Stimulated activated CD8-positive, alpha-beta memory T cell treated with anti-CD3 and anti-CD28 coated beads, Interleukin-2, amount 100 ng/mL, for 48 hours (primary cell): ENCODE measurements at places on chromosomes 11 and 22.

DNA sequence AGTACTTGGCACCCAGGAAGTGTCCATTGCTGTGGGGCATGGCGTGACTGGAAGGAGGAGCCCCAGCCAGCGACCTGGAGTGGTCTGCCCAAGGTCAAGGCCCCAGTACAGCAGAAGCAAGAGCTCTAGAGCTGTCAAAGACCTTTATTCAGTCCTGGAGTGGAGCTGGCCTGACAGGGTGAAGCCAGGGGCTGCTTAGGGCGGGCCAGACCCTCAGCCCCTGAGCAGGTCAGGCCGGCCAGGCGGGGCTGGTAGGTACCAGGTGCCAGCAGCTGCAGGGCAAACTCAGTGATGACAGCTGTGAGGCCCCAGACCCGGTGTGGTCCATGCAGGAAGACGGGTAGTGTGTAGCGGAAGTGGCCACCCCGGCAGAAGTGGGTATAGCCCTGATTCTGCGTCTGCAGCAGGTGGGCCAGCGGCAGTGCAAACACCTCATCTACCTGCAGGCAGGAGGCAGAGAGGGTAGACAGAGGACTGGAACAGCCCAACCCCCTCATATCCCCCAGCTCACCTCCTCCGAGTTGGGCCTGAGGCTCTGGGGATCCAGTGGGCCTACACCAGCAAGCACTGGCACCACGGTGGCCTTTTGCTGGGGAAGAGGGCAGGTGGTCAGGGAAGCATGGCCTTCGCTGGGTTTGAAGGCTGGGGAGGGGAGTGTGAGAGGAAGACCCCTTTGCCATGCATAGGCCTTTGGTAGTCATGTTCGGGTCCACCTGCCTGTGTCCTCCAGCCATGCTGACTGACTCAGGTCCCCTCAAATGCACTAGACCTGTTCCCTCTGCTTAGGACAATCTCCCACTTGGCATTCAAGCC lies 1.7 kb downstream of the NUDT8 start:
- no peak for DNase-seq

GRCh38 chr11:45210846-45211245 lies 64.4 kb downstream of the PRDM11 start:
- DNase-seq: no peak

- DNase-seq: no peak
Measured at GRCh38 chr11:7098235-7098832, 9.5 kb downstream of the RBMXL2 start.

GRCh38 chr11:115613986-115614632 lies 109.9 kb upstream of the CADM1 start:
- no peak for DNase-seq

- DNase-seq: no peak
Measured at GRCh38 chr11:110317516-110317932, 21.1 kb upstream of the RDX start.

DNA sequence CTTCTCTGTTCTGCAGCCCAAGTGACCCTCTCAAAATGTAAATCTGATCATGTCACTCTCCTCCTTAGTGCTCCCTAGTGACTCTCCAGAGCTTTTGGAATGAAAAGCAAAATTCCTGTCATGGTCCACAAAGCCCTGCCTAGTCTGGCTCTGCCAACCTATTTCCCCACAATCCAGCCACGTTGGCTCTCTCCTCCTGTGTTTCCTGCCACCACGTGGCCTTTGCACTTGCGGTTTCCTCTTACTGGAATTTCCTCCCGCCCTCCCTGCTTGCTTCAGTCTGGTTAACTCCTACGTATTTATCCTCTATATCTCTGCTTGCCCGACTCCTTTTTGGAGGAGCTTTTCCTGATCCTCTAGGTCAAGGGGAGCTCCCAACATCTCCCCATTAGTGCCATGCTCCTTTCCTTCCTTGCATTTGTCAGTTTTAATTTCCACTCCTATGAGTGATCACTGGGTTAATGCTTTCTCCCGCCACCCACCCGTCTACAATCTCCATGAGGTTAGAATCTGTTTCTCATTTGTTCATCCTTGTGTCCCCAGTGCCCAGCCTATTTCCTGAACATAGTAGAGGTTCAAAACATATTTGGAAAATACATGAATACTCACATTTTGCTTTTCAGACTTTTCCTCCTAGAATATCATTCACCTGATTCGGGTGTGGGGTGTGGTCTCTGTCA lies 11.5 kb downstream of the NNMT start:
- no peak for DNase-seq

DNA sequence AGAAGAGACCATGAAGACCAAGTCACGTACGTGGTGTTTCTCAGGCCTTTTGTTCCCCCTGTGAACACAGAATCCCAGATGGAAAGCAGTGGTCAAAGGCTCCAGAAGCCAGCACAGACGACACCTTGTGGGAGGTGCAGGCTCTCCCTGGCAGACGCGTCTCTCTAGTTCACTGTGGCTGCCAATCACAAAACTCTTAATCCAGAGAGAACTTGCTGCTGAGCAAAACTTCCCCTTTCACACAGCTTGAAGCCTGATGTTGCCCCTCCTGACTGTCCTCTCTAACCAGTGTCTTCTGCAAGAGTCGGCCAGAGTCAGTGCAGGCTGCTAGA lies 67.1 kb downstream of the PIWIL3 start:
- no peak for DNase-seq

DNA sequence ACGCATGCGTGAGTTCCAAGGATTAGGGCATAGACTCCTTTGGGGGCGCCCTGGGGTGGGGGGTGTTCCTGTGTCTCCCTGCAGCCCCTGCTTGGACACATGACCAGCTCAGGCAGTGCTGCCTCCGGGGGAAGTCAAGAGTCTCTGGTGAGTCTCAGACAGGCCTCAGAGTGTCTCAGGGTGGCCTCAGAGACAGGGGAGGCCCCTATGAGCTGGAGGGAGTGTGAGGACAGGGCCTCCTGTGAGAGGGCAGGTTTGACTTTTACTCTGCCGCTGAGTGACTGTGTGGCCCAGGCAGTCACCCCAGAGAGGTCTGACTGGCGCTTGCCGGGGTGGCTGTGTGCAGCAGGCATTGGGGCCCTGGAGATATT lies 41.2 kb upstream of the KCNQ1OT1 start:
- no peak for DNase-seq

DNA sequence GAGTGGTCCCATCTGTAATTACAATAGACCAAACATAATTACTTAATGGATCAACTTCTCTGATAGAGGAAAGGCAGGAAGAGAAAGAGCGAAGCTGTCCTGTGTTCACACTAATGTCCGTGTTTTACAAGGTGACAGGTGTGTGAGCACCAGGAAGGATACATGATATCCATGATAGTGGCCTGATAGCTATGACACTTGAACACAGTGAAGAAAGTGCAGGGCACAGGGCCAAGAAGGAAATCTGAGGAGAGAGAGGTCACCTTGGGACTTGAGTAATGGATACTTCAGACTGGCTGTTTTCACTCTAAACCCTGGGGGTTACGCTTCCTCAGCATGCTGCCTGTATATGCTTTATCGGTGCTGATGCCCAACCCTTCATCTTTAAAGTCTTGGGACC lies 29.4 kb downstream of the TUB start:
- no peak for DNase-seq

DNA sequence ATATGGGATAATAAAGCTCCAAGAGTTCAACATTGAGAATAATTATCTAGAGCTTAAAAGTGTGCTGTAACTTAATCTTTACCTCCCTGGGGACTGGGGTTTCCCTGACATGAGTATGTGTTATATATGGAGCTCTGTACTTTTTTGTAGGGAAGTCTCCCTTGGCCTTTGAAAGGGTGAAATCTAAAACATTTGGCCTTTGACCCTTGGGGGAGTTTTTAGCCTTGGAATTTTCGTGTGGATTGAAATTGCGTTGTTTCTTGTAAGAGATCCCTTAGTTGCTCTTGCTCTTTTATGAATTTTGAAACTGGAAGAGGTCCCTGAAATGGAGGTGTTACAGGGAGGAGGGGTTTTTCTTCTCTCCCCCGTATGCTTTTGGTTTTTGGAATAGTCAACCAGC lies 450.0 kb downstream of the NELL1 start:
- DNase-seq: no peak

DNA sequence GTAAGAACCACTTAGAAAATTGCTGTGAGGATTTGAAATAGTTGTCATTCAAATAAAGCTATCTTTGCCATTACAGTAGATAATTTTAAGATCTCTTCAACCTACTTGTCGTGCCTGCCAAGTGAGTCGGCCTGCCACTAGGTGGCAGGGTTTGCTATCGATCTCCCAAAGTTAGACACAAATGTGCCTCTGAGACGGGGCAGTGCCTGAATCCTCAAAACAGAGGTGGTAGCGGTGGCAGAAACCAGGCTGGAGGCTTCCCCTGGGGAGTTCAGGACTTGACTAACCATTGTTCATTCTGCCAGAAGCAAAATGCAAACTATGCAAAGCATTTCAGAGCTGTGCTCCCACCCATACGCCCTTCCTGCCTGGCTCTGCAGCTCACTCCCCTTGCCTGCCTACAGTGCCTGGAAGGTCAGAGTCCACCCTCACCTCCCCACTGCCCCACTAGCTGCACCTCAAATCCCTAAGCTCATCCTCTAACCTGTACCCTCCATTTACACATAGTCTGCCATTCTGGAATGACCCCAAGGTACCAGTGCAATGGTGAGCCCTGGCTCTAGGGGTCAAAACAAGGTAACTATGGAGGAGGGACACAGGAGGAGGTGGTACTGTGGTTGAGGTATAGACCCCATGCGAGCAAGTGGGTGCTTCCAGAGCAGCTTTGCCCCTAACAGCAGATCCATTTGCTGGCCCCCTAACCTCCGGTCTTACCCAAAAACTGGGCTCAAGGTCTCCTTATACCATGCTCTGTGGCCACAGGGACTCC lies 82.1 kb downstream of the C11orf58 start:
- peak; percentile 61 for DNase-seq

- no peak for DNase-seq
Measured at GRCh38 chr11:123085497-123085896, 23.6 kb upstream of the HSPA8 start.

GRCh38 chr22:47010211-47010610 lies 247.8 kb downstream of the TBC1D22A start:
- no peak for DNase-seq

- DNase-seq: no peak
Measured at GRCh38 chr22:22981670-22982571, 88.4 kb upstream of the GNAZ start.

DNA sequence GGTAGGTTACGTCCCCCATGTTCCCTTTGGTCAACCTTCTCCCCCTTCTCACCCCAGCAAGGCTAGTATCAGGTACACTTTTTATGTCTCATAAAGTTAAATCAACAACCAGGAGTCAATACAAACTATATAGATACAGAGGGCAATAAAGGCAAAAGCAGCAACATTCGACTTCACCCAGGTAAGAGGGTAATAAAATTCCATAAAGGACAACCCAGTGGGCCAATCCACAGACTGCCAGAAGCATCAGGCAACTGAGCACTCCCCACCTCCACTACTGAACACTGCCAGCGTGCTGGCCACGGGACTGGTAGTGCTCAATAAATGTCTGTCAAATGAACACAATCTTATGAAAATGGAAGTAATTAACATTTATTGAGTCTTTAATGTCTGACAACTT lies 5.1 kb upstream of the MS4A18 start:
- no peak for DNase-seq

DNA sequence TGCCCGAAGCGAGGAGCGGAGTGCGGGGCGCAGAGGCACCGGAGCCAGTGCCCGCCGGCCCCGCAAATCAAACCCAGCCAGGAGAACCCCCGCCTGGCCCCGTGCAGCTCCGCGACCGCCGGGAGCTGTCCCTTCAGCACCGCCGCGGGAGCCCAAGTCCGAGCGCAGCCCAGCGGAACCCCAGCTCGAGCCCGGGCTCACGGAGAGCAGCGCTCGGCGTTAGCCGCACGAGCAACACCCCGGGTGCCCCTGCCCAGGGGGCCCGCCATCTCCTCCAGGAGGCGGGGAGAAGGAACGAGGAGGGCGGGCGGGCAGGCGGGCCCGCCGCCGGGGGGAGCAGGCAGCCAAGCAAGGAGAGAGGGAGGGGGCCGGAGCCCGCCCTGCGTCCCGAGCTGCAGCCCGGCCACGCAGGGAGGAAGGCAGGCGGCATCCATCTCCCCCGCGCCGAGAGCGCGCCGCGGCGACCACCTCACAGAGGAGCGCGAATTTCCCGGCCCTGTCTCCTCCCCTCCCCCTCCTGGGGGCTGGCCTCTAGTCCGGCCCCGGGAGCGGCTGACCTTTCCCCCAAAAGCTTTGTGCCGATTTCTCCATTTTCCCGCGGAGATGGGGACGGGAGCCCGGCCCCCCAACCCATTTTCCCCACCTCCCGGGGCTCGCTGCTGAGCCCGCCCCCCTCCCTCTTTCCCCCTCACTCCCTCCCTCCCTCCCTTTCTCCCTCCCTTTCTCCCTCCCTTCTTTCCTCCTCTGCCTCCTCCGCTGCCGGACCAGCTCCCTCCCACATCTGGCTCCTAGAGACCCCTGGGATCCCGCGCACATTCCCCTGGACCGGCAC lies 621 bp downstream of the KCNC1 start:
- peak; percentile 32 for DNase-seq

GRCh38 chr22:43343262-43343669 lies at the start of gene SCUBE1:
Gene SCUBE1, minus strand, starts transcription at chr22:43343372. Its CDS starts 111 bp downstream, at chr22:43343261.
- peak; percentile 31 for DNase-seq

DNA sequence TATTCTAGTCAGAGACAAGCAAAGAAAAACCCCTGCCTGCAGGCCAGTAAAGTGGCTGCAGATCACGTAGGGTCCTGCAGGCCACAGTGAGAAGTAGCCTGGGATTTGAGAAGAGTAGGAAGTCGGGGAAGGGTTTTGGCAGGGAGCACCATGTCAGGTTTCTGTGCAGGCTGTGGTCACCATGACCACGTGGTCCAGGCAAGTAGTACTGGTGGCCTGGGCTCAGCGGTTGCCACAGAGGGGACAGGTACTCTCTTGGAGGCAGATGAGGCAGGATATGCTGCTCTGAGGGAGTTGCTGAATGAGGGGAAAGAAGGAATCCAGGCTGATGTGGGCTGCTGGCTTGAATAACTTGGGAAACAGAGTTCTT lies 46.5 kb downstream of the PISD start:
- DNase-seq: no peak

GRCh38 chr22:22593964-22594656 lies 35.0 kb upstream of the PRAME start:
- DNase-seq: peak; percentile 37

- no peak for DNase-seq
Measured at GRCh38 chr11:20561915-20562314, 37.5 kb upstream of the SLC6A5 start.
